ENCODE measurements at places on chromosomes 16 and 17.

DNA sequence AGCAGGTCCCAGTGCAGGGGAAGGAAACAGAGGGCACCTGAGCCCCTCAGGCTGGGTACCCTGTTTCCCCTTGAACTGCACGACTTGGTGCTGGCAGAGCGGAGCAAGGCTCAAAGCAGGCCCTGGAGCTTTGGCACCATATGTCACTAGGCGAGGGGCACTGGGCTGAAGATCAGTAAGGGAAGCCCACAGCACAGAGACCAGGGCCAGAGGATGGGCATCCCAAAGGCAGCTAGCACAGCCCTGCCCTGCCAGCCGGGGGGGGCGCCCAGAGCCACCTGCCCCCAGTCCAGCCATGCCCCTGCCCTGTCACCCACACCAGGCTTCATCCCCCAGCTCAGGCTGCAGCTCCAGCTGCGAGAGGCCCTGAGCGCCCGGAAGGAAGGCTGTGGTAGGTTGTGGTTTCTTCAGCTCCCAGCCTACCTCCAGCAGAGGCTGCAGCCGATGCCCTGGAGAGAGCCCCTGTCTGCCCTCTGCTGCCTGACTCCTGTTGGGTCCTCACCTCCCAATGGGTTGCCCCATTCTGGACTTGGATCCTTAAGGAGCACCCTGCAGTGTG is 10.9 kb downstream of the NHERF1 start:
- no peak for DNase-seq

GRCh38 chr16:56814537-56815432 is 50.2 kb upstream of the SLC12A3 start:
- DNase-seq = no peak

DNA sequence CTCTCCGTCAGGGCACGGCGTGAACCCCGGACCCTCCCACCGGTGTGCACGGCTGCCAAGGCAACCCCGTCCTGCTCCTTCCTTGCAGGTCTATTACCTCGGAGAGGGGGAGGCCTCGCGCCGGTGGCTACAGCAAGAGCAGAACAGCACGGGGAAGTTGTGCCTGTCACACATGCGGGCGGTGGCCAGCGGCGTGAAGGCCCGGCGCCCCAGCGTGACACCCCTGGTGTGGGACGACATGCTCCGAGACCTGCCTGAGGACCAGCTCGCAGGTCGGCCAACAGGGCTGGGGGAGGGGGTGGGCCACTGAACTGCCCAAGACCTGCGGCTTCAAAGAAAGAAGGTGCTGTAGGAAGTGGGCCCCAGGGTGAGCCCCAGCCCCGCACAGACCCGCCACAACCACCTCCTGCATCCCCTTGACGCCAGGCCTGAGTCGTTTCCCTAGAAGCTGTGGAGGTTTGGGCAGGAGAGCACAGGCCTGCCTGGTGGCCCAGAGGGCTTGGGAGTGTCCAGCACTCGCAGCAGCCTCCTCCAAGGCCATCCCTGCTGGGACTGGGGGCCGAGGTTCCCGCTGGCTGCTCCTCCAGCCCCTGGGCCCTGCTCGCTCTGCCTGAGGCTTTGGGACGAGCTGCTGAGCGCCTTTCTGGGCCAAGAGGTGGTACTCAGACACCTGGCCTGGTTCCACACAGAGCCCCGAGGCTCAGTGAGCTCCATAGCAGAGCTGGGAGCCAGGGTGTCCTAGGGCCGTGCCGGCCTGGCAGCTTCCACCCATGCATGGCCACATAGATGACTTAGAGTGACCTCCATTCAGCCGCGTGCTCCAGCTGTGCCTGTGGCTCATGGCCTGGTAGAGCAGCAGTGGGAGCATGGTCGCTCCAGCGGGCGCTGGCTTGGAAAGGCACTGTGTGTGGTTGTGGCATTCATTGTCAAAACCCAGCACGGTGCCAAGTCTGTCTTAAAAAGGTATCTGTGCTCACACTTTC is 14.7 kb downstream of the CYBC1 start:
- no peak for DNase-seq

- peak; percentile 14 for DNase-seq
Observed at GRCh38 chr16:72467157-72467759, 295.3 kb upstream of the PMFBP1 start.

- no peak for DNase-seq
Observed at GRCh38 chr17:58215685-58216084, 3.4 kb downstream of the MKS1 start.

DNA sequence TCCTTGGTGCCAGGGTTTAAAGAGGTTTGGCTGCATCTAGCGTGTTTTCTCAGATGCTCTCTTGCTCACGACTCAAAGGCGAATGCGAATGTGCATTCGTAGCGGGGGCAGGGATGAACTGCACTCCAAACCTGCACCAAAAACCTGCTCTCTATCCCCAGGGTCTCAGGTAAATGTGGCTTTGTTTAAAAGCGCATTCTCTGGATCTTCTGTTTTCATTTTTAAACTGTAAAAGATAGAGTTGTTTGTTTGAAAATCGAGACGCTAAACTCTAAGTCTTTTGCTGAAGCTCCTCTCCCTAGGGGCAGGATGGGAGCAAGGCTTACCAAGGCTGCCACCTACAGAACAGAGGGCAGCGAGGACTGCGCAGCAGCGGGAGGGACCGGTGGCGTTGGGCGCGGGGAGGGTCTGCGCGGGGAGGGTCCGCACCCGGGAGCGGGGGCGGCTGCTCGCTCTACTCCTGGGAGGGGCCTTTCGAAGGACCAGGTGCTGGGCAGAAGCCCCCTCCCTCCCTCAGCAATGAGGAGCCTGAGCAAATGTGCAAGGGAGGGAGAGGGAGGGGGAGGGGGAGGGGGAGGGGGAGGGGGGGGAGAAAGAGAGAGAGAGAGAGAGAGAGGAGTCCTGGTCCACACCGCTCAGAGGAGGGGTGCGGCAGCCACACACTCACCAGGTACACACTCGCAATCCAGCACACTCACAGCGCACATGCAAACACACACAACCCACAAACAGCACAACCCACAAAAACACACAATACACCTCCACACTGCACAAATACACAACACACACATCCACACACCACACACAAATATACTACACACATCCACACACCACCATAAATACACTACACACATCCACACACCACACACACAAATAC is 142.8 kb downstream of the GRIN2A start:
- DNase-seq = peak; percentile 26

DNA sequence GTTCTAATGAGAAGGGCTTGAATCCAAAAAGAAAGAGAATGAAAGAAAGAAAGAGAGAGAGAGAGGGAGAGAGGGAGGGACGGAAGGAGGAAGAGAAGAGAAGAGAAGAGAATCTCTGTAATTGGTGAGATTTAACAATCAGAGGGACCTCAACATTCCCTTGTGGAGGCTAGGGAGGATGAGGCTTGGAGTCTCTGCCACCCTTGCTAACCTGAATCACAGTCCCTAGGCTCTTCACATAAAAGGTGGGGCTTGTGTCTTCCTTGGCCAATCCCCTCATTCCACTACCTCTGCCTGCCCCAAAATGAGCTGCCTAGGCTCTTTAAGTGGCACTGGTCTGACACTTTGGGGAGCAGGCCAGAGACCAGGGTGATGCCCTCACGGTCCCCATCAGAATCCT is 30.1 kb downstream of the PIPOX start:
- DNase-seq = no peak
